ENCODE measurements at places on chromosomes 3 and 15. TPM values are rescaled to one million over a fixed set of nuclear protein-coding genes. Genes with fewer than 3 reads are reported as not detected.

Gene NEDD4
- polyA plus RNA-seq, result 0.44 TPM

Gene IL17RB
- 0.48 TPM for polyA plus RNA-seq

Gene C3orf20
- polyA plus RNA-seq, result not detected

Gene DLL4
- not detected for polyA plus RNA-seq

Gene PLA2G4D
- polyA plus RNA-seq, result not detected

Gene SYNPR
- not detected for polyA plus RNA-seq

Gene C3orf62
- polyA plus RNA-seq, result 1.5 TPM

Gene SLC28A1
- polyA plus RNA-seq, result not detected

Gene C3orf52
- 0.50 TPM for polyA plus RNA-seq

Gene SCN11A
- polyA plus RNA-seq, result not detected

Gene NR2E3
- 0.78 TPM for polyA plus RNA-seq
